Suppressor macrophage treated with lipopolysaccharide for 1 hour (primary cell): ENCODE measurements at places on chromosomes 13 and 19.

GRCh38 chr13:31209841-31210210 is 10.1 kb downstream of the B3GLCT start:
- DNase-seq = no peak

DNA sequence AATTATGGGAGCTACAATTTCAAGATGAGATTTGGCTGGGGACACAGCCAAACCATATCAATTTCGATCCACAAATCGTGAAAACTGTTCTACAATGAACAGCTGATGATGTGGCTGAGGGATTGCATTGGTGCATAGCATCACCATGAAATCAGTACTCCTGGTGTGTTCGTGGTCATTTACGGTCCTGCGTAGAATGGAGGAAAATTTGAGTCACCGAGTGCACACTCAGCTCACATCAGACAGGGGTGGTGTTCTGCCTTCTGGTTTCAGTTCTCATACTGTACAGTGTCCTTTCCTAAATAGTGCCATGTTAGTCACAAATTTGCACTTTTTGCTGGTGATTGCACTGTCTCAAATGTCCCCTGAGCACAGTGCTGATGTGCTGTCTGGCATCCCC is 39.2 kb downstream of the MYH14 start:
- peak; percentile 20 for DNase-seq

DNA sequence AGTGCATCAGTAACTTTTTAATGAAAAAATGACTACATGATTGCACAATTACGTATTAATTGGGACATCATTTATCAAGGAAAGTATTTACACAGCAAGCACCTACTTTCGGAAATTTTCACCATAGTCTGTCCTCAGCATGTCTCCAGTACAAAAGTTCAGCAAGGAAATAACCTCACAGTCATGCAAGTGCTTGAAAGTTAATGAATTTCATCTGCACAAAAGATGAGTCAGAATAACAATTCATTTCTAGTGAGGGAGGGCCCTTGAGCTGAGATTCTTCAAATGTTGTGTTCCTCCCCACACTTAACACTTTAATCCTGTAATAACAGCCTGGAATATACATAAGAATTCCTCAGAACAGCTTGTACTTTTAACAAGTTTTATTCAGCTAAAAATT is 49.0 kb upstream of the OXGR1 start:
- DNase-seq = no peak

GRCh38 chr13:100625447-100625846 is 36.9 kb upstream of the GGACT start:
- no peak for DNase-seq

DNA sequence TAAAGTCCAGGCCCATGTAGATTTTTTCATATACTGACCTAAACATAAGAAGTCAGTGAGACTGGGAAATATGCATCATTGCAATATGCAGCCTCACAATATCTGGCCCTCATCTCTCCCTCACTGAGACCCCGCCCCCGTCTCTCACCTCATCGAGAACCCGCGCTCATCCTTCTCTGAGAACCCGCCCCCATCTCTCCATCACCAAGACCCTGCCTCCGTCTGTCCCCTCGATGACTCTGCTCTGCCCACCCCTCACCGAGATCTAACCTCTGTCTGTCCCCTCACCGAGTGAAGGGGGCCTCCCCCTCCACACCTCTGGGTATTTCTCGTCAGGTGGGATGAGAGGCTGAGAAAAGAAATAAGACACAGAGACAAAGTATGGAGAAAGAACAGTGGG is 20.5 kb upstream of the ZNF846 start:
- DNase-seq = no peak

DNA sequence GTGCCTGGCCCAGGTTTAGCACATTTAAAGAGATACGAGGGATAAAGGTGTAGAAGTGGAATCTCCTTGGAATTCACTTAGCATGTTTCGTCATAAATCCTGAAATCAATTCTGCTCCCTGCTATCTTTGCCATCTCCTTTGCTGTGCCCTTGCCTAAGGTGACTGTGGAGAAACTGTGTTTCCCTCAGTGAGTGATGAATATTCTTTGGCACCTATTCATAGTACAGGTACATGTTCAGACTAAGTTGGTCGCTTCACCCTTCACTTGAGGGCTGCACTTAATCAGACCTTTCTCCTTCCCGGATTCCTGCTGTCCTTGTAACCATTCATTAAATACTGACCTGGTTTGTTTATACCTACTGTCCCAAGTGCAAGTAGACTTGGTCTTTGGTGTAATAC is 17.8 kb downstream of the PCCA start:
- DNase-seq = no peak

DNA sequence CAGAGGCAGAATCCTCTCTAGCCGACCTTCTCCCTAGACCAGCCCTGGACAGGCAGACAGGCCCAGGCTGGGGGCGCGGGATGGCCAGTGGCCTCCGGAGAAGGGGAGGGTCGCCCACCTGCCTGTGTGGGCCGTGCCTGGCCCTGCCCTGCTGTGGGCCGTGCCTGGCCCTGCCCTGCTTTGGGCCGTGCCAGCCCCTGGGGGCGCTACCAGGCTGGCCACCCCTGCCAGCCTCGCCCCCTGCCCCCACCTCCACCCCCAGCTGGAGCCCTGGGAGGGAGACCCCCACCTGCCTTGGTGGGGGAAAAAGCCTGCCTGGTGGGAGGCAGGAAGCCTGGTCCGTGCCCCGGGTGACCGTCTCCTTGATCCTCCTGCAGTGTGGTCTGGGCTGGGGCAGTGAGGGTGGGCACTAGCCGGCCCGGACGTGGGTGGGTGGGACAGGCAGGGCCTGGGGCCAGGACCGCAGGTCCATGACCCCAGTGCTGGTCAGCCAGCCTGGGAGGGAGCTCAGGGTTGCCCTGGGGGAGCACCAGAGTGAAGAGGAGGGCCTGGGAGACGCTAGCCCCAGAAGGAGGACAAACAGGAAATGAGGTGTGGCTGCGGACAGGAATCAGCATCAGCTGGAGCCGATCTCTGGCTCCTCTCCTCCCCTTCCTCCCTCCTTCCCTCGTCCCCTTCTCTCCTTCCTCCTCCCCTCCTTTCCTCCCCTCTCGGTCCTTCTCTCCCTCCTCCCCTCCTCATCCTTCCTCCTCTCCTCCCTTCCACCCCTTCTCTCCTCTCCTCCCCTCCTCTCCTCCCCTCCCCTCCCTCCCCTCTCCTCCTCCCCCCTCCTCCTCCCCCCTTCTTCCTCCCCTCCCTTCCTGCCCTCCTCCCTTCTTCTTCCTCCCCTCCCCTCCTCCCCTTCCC is 5.1 kb upstream of the MKNK2 start:
- no peak for DNase-seq

- no peak for DNase-seq
Observed at GRCh38 chr13:81388400-81388799, 1047.5 kb upstream of the SPRY2 start.

DNA sequence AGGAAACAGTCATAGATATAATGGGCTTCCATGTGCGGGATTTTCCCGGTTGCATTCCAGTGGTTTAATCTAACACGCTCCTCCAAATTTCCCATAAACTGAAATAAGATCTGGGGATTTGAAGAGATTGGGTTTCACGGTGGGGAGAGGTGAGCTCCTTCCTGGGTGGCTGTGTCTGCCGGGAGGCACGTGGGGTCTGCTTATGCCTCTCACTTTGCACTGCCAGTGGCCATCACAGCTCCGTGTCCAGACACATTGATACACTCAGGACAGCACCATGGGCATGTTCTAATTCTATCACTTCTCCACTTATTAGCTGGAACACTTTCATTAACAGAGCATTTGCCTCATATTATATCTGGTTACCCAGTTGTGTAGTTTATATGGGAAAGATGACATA is 73.4 kb downstream of the SOX1 start:
- DNase-seq = no peak

GRCh38 chr13:58343076-58343475 is 711.5 kb downstream of the PCDH17 start:
- no peak for DNase-seq

GRCh38 chr19:48768994-48769713 is 13.8 kb downstream of the FGF21 start:
- peak; percentile 54 for DNase-seq

- DNase-seq = no peak
Observed at GRCh38 chr19:623175-623916, 10.0 kb downstream of the POLRMT start.

- DNase-seq = no peak
Observed at GRCh38 chr19:41116261-41116660, 2.0 kb downstream of the CYP2F1 start.

GRCh38 chr19:18100710-18101109 is 3.1 kb downstream of the MAST3 start:
- DNase-seq = no peak

DNA sequence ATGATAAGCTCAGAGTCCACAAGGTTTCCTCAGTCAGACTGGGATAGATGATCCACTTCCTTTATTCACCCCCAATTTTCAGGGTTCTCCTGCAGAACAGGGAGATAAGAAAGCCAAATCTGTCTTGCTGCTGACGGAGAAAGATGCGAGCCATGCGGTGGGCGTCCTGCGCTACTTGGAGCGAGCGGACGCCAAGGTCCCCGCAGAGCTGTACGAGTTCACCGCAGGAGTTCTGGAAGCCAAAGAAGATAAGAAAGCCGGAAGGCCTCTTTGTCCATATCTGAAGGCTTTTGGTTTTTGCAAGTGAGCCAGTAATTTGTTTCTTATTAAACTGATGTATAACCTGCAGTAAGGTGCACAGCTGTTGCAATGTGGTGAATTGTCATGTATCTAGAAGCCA is 66.7 kb downstream of the SLC7A9 start:
- DNase-seq = no peak

GRCh38 chr13:108595436-108596274 is 33.8 kb upstream of the MYO16 start:
- DNase-seq = no peak

DNA sequence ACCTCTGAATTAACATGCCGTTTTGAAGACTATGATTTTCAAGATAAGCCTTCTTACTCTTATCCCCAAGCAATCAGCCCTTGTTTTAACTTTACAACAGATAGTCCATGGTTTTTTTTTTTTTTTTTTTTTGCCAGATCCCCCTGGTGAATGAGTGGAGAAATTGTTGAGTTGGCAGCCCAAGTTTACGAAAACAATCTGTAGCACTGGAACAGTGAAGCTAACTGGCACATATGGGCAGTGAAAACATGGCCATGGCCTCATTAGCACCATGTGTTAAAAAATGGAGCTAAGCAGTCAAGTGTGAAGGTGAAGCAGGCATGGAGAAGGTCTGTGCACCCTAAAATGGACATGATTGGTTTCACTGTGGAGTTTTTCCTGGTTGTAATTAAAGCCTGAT is 812.1 kb upstream of the MIR17HG start:
- DNase-seq = no peak

DNA sequence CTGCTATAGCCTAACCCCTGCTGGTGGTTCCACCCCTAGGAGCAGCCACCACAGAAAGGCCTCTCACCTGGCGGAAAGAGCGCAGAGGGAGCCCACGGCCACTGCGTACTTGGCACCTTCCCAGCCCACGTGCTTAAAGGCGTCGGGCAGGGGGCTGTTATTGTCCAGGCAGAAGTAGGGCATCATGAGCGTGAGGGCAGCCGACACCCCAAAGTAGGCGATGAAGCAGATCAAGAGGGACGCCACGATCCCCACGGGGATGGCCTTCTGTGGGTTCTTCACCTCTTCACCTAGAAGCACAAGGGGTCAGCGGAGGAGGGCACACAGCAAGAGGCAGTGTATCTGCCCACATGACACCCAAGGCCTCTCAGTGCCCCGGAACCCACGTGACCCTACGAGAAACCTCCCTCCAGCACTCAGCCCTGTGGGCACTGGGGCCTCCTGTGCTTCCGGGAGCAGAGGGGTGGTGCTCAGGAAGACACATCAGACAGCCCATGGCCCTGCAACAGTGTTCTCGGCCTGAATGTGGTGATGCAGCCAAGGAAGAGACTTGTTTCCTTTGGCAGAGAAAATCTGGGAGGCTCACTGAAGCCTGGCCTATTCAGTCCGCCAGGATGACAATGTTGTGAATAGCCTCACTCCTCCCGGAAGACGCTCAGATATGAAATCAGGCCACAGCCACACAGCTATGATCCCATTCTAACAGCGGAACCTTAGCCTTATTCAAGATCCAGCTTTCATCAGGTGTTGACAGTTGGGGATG is 72.1 kb downstream of the SLC7A1 start:
- no peak for DNase-seq

GRCh38 chr19:55452749-55453346 is 8.6 kb downstream of the ISOC2 start:
- peak; percentile 66 for DNase-seq

DNA sequence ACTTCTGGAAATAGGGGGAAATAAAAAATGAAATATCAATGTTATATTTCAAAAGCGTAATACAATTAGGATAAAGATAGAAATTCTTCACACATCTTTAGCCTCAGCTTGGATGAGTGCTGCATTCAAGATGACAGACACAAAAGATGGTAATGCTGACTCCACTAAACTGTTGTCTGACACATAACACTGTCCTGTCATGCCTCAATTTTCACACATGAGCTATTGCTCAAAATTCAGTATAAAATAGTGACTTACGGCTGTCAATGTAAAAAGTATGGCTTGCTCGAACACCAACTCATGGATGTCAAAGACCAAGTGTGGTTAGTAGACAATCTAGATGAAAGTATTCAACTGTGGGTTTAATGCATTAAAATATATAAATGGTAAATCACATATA is 94.5 kb downstream of the KLF12 start:
- no peak for DNase-seq

DNA sequence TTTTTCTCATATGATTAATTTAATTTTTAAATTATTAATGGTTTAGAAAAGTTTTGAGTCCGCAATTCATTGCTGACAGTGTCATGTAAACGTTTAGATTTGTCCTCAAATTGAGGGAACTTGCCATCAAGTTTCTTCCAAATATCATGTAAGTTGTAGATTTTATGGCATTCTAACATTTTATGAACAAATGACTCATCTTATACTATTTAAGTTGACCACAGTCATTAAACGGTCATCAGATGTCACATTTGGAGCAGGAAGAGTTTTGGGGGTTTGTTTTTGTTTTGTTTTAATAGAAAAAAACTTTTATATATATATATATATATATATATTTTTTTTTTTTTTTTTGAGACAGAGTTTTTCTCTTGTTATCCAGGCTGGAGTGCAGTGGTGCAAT is 4.3 kb downstream of the ZNF114 start:
- DNase-seq = no peak

DNA sequence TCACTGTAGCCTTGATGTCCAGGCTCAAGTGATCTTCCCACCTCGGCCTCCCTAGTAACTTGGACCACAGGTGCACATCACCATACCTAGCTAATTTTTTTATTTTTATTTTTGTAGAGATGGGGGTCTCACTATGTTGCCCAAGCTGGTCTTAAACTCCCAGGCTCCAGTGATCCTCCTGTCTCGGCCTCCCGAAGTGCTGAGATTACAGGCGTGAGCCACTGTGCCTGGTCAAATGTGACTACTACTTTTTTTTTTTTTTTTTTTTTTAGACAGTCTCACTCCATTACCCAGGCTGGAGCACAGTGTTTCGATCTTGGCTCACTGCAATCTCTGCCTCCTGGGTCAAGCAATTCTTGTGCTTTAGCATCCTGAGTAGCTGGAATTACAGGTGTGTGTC is 20.6 kb upstream of the COX7A1 start:
- DNase-seq = no peak
